Stimulated activated naive B cell treated with anti-CD40 and anti-IgM and Interleukin-4, amounts not matched to agents 10 μg/mL and 1 μg/mL and 100 μg/mL, for 72 hours (primary cell): ENCODE measurements at places on chromosomes 1 and 21.

DNA sequence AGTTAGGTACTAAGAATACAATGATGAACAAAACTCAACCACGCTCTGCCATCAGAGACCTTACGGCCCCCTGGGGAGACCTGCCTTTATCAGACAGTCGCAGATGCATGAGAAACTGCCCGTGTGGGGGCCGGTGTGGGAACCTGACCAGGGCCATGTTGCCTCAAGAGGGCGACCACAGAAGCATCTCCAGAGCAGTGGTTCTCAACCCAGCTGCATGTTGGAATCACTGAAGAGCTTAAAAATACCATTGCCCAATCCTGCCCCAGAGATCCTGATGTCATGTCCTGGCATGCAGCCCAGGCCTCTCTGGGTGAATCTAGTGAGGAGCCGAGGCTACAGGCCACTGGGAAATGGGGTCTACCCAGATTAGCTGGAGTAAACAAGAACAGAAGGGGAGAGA is 108.7 kb downstream of the PRDM2 start:
- DNase-seq = no peak

- DNase-seq = no peak
These were observed 22.7 kb upstream of the GNG12 start for GRCh38 chr1:67855961-67856360.

GRCh38 chr1:153697191-153698019 is 18.9 kb downstream of the NPR1 start:
- DNase-seq = no peak

DNA sequence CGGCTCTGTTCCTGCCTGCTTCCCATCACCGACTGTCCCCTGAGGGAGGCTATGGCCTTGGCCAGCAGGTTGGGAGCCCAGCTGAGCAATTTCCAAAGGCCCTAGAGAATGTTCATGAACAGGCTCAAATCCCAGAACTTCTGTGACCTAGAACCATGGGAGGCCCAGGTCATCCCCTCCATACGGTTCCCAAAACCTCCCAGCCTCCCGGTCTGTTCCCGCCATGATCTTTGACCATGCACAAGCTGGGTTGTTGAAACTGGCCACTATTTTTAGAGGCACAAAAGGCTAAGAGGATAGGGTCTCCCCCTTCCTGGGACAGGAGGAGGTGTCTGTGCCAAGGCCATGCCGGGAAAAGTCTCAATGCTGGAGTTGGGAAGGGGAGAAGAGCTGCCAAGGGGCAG is 27.5 kb downstream of the EPHA2 start:
- DNase-seq = no peak

- DNase-seq = no peak
These were observed 168.4 kb downstream of the TNFSF18 start for GRCh38 chr1:172882385-172882784.

- no peak for DNase-seq
These were observed 11.5 kb downstream of the TRIM33 start for GRCh38 chr1:114499478-114499877.

GRCh38 chr21:21624674-21625073 is 626.5 kb downstream of the NCAM2 start:
- no peak for DNase-seq

DNA sequence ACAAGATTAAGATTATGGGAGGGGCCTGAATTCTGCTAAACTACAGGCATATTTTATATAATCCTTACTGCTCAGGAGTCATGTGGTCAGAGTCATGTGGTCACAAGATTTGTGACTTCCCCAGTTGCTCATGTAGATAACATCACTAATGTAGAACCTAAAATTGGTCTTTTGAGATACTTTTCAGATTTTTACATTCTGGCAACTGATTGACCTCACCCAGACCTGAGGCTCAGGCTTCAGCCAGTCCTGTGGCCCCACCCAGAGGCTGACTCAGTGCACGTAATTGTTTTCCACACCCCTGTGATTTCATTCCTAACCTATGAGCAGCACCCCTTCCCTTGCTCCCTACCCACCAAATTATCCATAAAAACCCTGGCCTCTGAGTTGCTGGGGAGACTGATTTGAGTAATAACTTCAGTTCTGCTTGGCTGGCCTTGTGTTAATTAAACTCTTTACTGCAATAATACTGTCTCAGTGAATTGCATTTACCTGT is 41.7 kb upstream of the ZNF326 start:
- DNase-seq = no peak

DNA sequence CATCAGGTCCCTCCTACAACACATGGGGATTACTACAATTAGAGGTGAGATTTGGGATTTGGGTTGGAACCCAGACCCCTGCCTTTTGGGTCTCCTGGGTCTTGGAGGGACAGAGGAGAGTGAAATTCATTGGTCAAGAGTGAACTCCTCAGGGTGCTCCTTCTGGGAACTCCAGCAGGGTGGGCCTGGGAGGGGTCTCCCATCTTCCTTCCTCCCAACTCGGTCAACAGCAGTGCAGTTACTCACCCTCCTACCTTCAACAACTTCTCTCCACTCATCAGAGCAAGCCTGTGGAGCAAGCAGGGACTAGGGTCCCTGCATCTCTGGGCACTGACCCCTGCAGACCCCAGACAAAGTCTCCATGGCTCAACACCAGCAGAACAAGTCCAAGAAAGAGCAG is 89.3 kb upstream of the TMPRSS2 start:
- DNase-seq = no peak

- peak; percentile 6 for DNase-seq
These were observed 111.9 kb upstream of the C21orf91 start for GRCh38 chr21:17931080-17931479.

DNA sequence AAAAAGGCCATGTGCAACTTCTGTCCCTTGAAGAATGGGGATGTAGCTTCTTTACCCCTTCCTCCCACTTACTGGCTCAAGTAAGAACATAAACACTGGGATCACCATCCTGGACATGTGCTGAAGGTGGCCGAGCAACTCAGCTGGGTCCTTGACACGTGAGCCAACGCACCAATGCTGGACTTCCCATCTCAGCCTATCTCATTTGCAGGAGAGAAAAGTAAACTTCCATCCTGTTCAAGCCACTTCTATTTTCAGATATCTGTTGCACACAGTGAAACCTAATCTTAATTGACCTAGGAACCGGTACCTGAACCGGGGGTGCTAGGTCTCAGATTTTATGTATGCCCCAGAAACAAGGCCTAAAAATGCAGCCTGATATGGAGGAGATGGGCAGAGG is 75.3 kb downstream of the HLCS start:
- DNase-seq = no peak

DNA sequence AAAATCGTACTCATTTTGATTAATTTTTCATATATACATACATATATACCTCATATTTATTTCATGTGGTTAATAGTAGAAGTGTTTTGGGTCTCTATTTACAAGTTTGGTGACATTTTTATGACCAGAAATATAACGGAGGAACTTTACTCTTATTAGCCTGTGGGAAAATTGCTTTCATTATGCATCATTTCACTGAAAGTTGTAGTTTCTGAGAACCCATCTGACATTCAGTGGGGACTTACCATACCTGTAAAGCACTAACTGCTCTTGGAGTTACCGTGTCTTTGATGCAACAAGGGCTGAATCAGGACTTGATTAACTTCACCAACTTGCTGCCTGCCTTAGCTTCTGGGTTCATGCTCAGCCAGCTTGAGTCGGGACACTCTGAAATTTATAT is 49.9 kb upstream of the ITPKB start:
- no peak for DNase-seq

DNA sequence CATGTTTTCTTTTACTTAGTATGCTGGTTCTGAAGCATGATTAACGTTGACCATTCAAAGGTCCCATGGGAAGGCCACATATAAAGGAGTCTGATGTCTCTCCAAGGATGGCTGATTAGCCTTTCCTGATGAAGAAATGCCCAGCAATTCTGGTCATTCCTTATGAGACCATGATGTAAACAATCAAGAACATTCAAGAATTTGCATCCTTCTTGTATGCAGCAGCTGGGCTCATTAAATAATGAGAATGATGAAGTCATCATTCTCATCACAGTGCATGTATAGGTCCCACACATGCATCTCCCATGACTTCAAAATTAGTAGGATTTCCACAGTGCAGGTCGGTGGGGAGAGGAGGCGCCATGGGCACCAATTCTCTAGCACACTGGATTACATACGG is 85.4 kb downstream of the APP start:
- no peak for DNase-seq

DNA sequence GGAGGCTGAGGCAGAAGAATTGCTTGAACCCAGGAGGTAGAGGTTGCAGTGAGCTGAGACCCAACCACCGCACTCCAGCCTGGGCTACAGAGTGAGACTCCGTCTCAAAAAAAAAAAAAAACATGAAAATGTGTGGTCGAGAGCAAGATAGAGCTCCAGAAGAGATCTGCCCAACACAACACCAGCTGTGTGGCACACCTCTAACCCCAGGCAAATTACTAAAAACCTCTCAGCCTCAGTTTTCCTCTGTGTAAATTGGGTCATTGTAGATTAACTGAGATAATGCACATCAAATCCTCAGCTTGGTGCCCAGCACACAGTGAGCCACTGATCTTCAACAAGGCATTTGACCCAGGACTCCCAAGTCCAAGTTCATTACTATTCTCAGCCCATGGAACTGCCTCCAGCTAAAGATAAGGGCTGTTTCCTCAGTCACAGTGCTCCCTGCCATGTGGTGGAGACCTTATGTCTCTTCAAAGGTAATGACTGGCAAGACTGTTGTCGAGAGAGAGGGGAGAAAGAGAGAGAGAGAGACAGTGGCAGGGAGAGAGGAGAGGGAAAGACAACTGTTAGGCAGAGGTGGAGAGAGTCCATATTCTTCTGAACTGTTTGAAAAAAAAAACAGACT is 58.1 kb downstream of the PTP4A2 start:
- no peak for DNase-seq

DNA sequence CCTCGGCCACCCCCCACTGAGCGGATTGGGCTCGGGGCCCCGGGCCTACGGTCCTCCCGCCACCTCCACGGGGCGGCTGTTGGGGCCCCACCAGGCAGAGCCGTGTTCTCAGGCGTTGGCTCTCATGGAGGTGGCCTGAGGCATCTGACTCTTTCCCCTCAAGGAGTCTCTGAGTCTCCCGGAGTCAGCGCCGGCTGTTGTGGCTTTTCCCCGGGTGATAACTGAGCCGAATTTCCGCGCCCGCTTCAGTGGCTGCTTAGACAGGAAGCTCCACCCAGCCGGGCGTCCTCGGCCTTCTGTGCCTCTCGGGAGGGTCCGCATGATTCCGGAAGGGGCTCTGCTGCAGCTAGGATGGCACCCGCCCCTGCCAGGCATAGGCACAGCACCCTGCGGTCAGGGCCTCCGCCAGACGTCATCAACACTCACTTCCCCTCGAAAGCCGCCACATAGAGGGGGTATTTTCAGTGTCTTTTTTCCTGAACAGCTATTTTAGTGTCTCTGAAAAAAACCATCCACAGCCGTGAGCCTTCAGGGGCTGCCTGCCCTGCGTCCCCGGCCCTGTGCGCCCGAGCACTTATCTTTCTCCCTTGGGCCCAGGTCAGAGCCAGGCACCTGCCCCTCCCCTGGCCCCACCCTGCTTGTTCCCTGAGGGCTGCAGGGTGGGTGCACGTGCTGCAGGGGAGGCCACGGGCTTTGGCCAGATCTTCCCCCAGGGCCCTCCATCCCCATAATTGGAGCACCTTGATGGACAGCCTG is 72.9 kb downstream of the SKI start:
- peak; percentile 95 for DNase-seq

DNA sequence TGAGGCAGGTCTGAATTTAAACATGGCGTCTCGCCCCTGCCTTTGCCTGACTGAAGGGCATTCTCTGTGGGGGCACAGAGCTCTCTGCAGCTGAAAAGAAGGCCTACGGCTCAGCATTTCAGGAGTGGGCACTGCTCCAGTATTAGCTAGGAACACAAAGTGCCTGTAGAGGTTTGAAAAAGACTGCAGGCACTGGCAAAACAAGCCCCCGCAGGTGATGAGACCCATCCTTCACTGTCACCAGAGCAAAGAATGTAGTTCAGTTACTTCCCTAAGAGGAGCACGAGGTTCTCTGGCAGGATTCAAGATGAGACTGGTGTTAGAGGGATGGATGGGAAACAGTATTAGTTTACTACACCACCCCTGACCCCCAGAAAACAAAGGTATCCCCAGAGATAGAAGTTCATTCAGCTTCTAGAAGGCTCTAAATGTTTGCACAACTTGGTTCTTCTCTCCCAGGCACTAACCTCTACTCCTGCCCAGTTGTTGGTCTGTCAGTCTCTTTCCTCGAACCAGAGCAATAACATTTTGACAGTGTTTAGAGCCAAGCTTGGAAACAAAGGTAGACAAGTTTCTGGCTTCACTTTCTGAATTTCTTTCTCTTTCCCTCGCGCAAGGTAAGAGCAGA is 101.9 kb upstream of the KCNE2 start:
- no peak for DNase-seq

- DNase-seq = peak; percentile 15
These were observed 39.8 kb downstream of the HTR6 start for GRCh38 chr1:19704247-19705113.

GRCh38 chr1:4944072-4944471 is 289.7 kb downstream of the AJAP1 start:
- DNase-seq = no peak

GRCh38 chr1:32991819-32992488 is 27.3 kb upstream of the RNF19B start:
- DNase-seq = no peak

DNA sequence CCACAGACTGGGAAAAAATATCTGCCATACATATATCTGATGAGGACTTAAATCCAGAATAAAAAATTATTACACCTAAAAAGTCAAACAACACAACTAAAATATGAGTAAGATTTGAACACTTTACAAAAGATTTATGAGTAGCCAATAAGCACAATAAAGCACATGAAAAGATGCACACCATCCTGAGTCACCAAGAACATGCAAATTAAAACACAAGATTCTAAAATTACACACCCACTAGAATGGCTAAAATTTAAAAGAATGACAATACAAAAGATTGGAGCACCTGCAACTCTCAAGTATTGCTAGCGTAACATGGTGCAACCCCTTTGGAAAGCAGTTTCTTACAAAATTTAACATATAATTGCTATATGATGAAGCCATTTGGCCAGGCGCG is 30.9 kb downstream of the DENND2C start:
- no peak for DNase-seq

- no peak for DNase-seq
These were observed 67.6 kb upstream of the PPP2R5A start for GRCh38 chr1:212217633-212218032.

DNA sequence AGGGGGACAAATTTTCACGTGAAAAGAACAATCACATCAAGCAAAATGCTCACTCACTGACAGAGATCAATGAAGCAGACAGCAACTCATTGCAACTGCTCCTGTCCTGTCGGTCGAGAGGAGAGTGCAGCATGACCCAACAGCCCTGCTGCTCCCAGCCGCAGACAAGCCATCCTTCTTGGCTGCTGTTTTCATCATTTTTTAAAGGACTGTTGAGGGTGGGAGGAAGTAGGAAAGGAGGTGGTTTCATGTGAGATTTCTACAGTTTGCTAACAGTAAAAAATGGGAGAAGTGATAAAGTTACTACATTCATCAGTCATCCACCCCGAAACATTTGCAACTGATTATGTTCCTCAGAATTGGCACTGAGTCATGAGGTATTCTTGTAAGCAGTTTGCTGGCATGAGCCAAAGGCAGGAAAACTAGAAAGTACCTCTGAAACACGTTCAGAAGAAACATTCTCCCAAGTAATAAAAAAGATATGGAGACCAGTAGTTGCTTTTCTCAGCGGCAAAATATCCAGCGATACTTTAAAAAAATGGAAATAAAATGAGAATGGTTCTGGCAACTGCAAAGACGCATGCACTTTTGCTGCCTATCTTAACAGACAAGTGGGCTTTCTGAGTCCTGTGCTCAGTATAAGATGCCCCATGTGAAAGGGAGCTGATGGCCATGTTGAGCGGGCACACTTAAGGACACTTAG is 72.0 kb upstream of the CLDN14 start:
- DNase-seq = no peak
